ENCODE measurements at places on chromosomes 11 and 22.

DNA sequence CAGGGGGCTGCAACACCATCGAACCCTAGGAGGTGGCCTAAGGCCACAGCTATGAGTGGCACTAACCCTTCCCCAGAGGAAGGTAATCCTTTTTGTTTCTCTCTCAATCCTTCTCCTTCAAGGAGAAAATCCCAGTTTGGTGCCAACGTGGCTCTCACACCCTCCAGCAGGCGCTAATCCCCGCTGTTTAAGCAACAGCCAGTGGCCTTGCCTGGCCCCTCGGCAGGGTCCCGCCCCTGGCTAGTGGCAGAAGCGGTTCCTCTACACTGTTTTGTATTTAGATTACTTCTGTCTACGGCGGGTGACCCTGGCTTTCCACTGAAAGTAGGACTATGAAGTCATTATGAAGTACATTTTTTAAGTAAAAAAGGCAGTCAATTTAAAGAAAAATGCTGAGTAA, 15.5 kb downstream of the GNAZ start:
- H3K4me3 ChIP-seq: no peak overlapping the region
- peaks cover 4% of the 10 kb centered on the region for H3K27me3 ChIP-seq
- H3K27ac ChIP-seq: no peak overlapping the region
- no peak for DNase-seq

DNA sequence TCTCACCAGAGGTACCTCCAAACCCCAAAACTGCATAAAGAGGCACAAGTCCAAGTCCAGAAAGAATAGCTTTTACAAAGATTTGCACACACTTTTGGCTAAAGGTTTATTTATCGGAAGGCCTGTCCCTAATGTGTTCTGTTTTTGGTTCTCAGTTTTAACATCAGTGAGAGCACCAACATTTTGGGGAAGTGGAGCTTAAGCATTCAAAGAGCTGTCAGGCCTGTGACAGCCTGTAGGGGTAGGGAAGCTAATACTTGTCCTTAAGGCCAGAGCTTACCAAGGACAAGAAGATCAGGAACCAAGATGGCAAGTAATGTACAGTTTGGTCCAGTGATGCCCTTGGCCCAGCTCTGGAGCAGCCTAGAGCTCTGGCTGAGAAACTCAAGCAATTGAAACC, 38.9 kb upstream of the SCUBE2 start:
- DNase-seq: no peak
- peaks cover 9% of the 10 kb centered on the region for H3K4me1 ChIP-seq
- H3K36me3 ChIP-seq: peaks cover 2% of the 10 kb centered on the region
- H3K27ac ChIP-seq: no peak overlapping the region
- no peak overlapping the region for H3K4me3 ChIP-seq
- H3K27me3 ChIP-seq: peaks cover 4% of the 10 kb centered on the region

GRCh38 chr11:8693555-8693954, 11.0 kb downstream of the RPL27A start:
- DNase-seq: no peak
- H3K36me3 ChIP-seq: peaks cover 16% of the 10 kb centered on the region
- peaks cover 32% of the 10 kb centered on the region for H3K4me1 ChIP-seq
- H3K4me3 ChIP-seq: no peak overlapping the region
- no peaks in the 10 kb centered on the region for H3K27me3 ChIP-seq

DNA sequence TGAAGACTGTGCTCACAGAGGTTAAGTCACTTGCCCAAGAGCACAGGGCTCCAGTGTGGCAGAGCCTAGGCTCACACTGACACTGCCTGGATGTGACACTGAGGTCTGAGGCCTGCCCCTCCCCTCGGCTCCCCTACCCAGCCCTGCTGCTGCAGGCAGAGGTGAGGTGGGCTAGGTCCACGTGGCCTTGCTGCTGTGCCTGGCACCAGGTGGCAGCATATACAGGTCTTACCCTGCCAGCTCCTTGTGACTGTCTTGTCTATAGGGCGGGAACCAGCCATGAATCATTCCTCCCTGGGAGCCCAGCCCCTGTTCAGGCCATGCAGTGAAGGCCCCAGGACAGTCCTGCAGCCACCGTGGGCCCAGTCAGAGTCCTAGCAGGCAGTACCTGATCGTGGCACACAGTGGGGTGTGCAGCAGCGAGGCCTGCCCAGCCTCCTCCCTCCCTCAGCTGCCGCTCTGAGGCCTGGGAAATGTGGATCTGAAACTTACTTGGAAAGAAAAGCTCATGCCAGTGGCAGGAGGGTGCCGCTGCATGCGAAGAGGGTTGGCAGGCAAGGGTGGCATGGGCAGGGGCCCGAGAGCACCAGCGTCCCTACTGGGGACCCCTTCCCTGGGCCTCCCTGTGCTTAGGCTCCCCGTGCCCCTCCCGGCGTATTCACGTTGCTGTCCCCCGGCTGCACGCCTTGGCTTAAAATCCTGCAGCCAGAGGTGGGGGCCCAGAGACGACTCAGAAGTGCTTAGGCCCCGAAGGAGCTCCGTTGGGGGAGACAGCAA, 1.2 kb upstream of the CERK start:
- peak overlapping the region; percentile 51 for H3K4me3 ChIP-seq
- H3K27me3 ChIP-seq: no peaks in the 10 kb centered on the region
- no peak for DNase-seq
- H3K4me1 ChIP-seq: peaks cover 33% of the 10 kb centered on the region
- H3K27ac ChIP-seq: peak overlapping the region; percentile 73

- H3K36me3 ChIP-seq: no peaks in the 10 kb centered on the region
- H3K4me1 ChIP-seq: no peaks in the 10 kb centered on the region
- no peak for DNase-seq
- H3K27me3 ChIP-seq: no peaks in the 10 kb centered on the region
Measured at GRCh38 chr22:48554893-48555572, 1272.6 kb downstream of the BRD1 start.

DNA sequence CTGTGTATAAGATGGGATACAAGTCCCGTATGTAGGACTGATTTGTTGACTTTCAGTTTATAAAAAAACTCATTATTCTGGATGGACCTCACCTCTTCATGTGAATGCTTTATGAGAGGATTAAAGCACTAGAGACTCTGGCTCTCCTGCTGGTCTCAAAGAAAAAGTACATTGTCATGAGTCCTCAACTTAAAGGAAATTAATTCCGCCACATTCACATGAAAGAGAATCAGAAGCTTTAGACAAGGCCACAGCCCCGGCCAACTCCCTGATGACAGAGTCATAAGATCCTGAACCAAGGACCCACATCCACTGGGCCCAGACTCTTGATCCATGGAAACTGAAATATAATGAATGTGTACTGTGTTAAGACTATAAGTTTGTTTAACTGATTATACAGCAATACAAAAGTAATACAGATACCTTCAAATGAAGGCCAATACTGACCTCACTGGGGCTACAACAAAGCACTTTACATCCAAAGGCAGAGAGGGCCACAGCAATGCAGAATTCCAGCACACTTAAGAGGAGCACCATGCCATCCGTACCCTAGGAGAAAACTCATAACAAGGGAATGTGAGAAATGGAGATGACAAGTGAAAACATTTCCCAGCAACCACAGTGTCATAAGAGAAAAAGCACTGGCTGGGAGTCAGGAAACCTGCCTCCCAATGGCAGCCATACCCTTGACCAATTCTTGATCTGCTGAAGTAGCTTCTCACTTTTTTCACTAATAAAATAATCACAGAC, 25.4 kb upstream of the MS4A6A start:
- no peaks in the 10 kb centered on the region for H3K4me1 ChIP-seq
- no peaks in the 10 kb centered on the region for H3K36me3 ChIP-seq
- H3K4me3 ChIP-seq: no peak overlapping the region
- no peak overlapping the region for H3K27ac ChIP-seq

- H3K4me1 ChIP-seq: peaks cover 22% of the 10 kb centered on the region
- no peak overlapping the region for H3K4me3 ChIP-seq
- DNase-seq: no peak
Measured at GRCh38 chr11:66484806-66485380, 4.7 kb downstream of the DPP3 start.

- H3K4me3 ChIP-seq: no peak overlapping the region
- no peaks in the 10 kb centered on the region for H3K4me1 ChIP-seq
- no peak for DNase-seq
- no peak overlapping the region for H3K27ac ChIP-seq
Measured at GRCh38 chr11:60785806-60786361, 751 bp downstream of the MS4A10 start.

GRCh38 chr11:123559523-123559955, 94.9 kb downstream of the SCN3B start:
- H3K27me3 ChIP-seq: no peaks in the 10 kb centered on the region
- DNase-seq: no peak
- peaks cover 8% of the 10 kb centered on the region for H3K36me3 ChIP-seq
- H3K4me3 ChIP-seq: no peak overlapping the region
- H3K4me1 ChIP-seq: peaks cover 12% of the 10 kb centered on the region

DNA sequence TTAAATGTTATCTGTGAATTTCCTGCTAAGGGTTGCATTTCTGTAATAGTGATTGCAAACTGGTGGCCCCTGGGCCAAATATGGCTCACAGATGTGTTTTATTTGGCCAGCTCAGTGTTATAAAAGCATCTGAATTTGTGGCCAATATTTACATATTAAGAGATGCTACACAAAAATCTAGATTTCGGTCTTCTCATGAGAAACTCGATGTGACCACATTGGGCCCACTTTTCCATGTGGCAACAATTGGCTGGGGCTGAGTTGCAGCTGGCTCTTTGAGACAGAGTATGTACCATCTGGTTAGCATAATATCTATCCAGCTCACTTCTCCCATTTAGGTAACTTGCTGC, 244.5 kb upstream of the POU2AF2 start:
- no peak for DNase-seq
- no peaks in the 10 kb centered on the region for H3K4me1 ChIP-seq
- H3K4me3 ChIP-seq: no peak overlapping the region

DNA sequence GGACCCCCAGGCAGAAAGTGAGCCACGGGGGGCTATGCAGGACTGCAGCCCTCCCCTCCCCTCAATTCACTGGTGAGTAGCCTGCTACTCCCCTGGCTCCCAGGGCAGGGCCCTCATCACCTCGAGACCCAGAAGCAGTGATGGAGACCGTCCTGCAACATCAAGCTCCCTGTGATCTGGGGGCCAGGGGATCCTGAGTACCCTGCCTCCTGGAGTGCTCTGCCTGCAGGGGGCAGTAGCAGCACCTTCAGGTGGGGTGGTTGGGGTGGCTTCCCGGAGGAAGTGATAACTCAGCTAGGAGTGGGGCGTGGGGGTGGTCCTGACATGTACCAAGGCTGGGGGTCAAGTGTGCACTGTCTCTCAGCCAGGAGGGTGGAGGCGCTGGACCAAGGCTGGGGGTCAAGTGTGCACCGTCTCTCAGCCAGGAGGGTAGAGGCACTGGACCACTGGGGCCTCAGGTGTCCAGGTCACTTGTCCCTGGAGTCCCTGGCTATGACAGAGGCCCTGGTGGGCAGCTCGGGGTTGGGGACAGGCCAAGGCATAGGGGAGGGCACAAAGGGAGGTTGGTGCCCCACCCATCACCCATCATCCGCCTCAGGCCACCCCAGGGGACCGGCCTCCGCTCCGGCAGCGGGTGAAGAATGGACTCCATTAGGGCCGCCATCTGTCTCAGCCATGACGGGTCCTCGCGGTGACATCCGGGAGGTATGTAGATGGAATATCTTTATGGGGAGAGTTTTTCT, 9.4 kb downstream of the RTN4R start:
- H3K27ac ChIP-seq: no peak overlapping the region
- no peaks in the 10 kb centered on the region for H3K36me3 ChIP-seq
- no peak overlapping the region for H3K4me3 ChIP-seq
- H3K27me3 ChIP-seq: no peaks in the 10 kb centered on the region
- DNase-seq: no peak
- H3K4me1 ChIP-seq: peaks cover 9% of the 10 kb centered on the region

GRCh38 chr11:34975482-34975881, 59.1 kb downstream of the PDHX start:
- no peak for DNase-seq
- peaks cover 39% of the 10 kb centered on the region for H3K36me3 ChIP-seq
- no peaks in the 10 kb centered on the region for H3K27me3 ChIP-seq
- H3K4me3 ChIP-seq: no peak overlapping the region

DNA sequence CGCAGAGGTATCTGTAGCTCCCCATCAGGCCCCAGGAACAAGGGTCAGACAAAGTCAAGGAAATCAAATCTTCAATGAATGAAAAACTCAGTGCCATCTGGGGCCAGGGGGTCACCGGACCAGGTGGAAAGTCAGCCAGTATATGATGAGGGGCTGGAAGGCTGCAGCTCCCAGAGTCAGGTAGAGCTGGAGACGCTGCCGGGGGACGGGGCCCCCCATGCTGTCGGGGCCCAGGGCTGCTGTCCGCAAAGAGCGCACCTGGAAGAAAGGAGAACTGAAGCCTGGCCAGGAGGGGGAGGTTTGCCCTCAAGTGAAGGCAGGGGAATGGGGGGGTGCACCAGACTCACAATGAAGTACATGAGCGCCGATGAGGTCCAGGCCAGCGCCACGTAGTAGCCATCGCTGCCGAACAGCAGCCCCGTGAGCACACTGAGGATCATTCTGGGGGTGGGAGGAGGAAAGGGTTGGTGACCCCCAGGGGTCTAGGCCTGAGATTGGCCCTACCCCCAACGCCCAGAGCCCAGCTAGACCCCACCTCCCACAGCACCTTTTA, 4.3 kb downstream of the YIF1A start:
- no peak for DNase-seq
- H3K4me1 ChIP-seq: peaks cover 37% of the 10 kb centered on the region
- H3K27ac ChIP-seq: no peak overlapping the region
- H3K4me3 ChIP-seq: no peak overlapping the region
- H3K27me3 ChIP-seq: no peaks in the 10 kb centered on the region

DNA sequence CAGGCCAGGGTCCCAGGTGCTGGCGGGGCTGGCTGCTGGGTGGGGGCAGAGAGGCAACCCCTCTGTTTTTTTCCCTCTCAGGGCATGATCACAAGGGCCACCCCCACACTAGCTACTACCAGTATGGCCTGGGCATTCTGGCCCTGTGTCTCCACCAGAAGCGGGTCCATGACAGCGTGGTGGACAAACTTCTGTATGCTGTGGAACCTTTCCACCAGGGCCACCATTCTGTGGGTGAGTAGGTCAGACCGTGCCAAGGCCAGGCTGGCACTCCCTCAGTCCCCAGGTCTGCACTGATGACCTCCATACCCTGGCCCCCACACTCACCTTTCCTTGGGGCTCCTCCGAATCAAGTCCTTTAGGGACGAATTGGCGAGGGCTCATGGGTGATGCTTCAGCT, 7.3 kb downstream of the TCN2 start:
- H3K27ac ChIP-seq: no peak overlapping the region
- H3K27me3 ChIP-seq: no peaks in the 10 kb centered on the region
- no peak overlapping the region for H3K4me3 ChIP-seq
- H3K36me3 ChIP-seq: no peaks in the 10 kb centered on the region
- DNase-seq: no peak

DNA sequence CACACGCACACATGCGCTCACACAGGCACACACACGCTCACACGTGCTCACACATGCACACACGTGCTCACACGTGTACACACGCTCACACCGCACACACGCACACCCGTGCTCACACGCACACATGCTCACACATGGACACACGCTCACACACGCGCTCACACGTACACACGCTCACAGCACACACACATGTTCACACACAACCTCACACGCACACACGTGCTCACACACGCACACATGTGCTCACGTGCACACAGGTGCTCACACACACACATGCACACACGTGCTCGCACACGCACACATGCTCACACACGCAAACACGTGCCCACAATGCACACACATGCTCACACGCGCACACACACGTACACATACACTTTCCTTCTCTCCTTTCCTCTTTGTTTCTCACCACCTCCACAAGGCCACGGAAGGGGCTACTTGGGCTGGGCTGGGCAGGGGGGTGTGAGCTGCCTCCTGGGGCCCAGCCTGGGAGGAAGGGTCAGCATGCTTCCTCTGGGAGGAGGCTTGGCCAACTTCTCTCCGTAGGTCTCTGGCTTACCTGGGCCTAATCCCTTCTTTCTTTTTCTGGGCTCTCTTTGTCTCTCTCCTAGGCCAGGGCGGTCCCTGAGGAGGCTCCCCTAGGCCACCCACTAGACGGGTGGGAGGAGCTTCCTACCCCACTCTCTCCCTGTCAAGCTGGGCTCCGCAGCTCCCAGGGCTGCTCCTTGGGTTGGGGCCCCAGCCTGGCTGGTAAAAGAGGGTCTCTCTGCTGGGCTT, 34.5 kb upstream of the PARVG start:
- H3K27ac ChIP-seq: peak overlapping the region; percentile 2
- H3K36me3 ChIP-seq: peaks cover 6% of the 10 kb centered on the region
- no peak overlapping the region for H3K4me3 ChIP-seq

Data from activated CD8-positive, alpha-beta memory T cell treated with anti-CD3 and anti-CD28 coated beads, Interleukin-2, amount 10 ng/mL, durations not matched to agents 7 days and 5 days (primary cell).